ENCODE measurements at places on chromosomes 5 and 9.

DNA sequence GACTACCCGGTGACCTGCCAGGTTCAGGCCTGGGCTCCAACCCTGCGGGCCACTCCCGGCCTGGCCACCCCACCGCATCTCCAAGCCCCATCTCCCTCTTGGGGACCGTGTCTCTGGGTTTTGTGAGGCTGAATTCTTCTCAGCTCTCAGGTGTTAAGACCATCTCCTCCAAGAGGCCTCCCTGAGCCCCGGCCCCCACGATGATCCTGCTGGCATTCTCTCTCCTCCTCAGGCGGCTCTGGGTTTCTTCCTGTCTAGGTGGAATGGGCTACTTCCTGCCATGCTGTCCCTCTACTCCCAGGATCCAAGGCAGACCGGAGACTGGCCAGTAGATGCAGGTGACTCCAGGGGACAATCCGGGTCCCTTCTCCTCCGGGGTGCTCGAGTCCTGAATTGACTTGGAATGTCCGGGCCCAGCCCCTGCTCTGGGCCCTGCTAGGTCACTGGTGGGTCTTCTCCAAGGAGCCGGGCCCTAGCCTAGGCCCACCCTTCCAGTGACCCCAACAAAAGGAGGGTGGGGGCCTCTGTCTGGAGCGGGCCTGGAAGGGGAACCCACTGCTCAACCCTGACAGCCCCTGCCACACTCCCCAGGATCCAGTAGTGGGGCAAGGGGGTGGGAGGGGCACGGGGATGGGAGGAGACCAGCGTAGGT, 219.8 kb downstream of the C9orf50 start:
- DNase-seq, result no peak

DNA sequence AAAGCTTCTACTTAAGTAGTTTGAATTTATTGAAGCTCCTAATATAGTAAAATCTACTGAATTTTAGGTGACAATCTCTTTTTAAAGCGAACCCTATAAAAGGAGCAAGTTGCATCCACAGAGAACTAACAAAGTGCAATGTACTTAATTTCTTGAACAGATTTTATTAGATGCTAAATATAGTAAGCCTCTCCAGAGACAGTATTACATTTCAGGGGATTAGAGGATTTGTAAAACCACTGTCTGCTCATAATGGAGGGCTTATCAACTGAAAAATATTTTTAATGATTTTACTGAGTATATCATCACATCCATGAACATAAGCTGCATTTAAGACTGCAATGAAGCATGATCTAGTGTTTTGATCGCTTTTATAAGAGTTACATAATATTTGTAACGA, 230.0 kb upstream of the EFNA5 start:
- DNase-seq, result no peak

DNA sequence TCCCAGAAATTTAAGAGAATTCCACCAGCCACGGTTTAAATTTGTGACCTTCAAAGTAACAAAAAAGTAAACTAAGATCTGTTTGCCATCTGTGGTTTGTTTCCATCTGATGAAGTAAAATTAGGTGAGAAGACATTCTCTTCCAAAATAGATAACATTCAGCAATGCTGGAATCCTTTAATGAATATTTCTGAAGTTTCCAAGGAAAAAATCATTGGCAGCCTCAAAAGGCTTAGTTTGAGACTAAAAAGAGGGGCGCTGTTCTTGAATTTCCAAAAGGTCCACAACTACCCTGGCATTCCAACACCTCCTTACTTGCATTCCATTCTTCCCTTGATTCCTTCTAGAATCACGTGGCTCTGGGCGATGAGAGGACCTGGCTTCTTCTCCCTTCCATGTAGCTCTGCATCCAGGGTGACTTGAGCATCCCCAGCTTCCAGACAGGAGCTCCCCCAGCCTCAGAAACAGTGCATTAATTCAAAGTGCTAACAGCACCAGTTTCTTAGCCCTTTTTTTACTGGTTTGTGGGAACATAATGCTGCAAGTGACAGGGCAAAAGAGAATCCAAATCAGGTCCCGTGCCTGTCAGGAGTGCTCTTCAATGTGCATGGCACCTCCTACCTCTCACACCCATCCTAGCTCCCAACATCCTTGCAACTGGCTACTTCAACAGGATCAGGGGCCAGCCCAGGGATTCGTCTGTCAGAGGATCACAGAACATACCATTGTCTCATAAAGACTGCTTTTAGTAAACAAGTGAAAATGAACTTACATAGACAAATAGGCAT, 191.5 kb upstream of the S1PR3 start:
- DNase-seq, result no peak

GRCh38 chr5:77011498-77011897, 18.7 kb upstream of the AGGF1 start:
- DNase-seq, result no peak

DNA sequence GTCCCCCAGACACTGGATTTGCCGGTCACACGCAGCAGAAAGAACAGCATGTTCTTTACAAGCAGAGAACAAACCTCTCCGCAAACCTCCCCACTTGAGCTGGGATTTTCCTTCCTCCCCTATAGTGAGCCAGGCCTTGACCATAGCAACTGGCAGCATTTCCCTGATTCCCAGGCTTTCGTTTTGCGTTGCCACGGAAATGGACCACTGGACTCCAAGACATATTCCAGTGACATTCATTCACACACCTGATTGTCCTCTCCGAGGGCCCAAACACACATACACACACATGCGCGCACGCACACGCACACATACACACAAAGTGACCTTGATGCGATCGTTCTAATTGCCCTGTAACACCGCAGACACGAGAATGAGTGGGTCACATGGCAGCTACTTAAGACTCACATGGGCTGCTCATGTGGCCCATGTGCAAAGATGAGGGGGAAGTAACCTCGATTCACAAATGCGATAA, 80.9 kb upstream of the CPEB4 start:
- DNase-seq, result no peak

- DNase-seq, result no peak
Observed at GRCh38 chr9:121383715-121384114, 13.7 kb upstream of the STOM start.

- DNase-seq, result no peak
Observed at GRCh38 chr5:99285606-99286005, 356.8 kb upstream of the CHD1 start.

DNA sequence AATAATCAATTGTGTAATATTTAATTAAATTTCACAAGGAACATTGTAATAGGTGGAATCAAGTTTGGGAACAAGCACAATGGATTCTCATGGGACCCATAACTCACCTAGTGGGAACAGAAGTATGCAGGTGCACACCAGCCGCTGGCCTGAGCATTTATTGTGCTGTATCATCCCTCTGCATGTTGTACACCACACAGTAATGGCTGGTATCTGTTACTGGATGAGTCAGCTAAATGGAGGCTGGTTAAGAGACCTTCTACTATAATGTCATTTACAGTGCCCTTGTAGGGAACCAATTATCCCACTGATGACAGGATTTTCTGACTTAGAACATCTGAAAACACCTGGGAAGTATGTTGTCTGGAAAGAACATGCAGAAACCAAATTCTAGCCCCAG, 3.2 kb upstream of the MAP3K1 start:
- no peak for DNase-seq

DNA sequence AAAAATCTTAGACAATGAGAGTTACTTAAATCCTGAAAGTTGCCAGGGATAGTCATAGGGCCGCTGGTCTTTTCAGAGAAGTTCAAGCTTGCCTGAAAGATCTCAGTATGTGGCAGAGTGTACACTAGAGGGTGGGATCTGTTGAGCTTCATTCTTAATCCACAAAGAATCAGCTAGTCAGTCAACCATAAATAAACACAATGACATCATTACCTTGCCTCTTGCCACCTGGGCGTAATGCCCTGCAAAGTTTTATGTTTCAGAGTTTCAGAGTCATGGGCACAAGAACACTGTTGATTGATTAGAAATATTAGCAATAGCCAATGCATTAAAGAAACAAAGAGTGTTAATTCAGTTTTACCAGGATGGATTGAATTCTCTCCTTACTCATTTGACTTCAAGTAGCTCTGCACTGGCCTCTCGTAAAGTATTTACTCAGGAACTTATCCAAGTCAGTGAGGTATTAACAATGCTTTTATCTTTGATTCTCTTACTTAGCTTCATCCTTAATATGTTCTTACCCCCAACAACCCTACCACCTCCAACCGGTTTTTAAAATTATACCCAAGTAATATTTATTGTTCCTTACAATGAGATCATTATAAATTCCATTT, 14.3 kb upstream of the ANXA1 start:
- no peak for DNase-seq

GRCh38 chr5:115952588-115952987, 9.7 kb upstream of the LVRN start:
- DNase-seq, result no peak

- no peak for DNase-seq
Observed at GRCh38 chr5:102903074-102903871, 148.2 kb downstream of the PAM start.

DNA sequence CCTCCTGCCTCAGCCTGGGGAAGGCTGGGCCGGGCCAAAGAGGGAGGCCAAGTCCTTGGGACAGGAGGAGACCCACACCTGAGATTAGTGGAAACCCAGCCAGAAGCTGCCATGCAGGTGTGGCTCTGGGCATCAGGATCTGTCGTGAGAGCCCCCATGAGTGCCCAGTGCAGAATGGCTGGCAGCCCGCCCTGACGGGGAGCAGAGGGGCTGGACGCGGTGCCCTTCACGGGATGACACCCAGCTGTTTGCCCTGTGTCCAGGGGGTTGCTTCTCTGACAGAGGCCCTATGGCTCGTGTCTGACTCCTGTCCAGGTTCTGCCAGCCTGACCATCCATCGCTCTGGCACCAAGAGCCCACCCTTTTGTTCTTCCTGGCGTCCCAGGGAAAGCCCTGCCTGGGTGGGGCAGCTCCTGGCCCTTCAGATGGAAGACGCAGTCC, 8.5 kb downstream of the DIPK1B start:
- DNase-seq, result no peak

GRCh38 chr5:177526791-177527190, 10.0 kb upstream of the DDX41 start:
- no peak for DNase-seq

DNA sequence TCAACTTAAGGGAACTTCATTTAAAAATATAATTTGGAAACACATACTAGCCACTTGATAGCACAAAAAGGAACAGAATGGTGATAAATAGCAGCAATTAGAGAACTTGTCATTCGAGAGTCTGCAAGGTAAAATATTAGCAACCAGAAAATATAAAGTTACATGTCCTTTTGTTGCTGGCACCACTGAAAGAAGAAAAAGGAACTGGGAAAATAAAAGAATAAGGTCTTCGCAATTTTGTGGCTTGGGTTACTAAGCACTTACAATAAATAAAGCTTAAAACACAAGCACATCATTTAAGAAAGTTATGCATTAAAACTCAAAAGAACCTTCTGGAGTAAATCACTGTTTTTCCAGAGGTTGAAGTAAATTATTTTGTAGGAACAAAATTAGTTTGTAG, 149.9 kb upstream of the FBN2 start:
- DNase-seq, result no peak

GRCh38 chr5:149614034-149614907, 33.0 kb downstream of the ARHGEF37 start:
- DNase-seq, result no peak

GRCh38 chr9:128619127-128619526, 37.5 kb downstream of the DYNC2I2 start:
- DNase-seq, result no peak

DNA sequence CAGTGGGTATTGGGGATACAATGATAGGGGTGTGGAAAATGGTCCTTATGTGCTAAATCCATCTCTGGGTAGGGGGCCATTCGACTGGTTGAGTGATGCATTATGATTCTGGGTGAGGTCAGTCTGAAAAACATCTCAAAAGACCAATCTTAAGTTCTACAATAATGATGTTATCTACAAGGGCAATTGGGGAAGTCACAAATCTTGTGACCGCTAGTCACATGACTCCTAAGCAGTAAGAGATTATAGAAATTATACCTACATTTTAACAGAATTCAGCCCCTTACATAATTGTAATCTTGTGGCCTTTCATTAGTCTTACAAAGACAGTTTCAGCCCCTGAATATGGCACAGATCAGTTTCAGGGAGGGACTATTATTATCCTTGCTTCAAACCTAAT, 224.7 kb downstream of the PIK3R1 start:
- DNase-seq, result no peak

GRCh38 chr9:108205276-108205675, 650.5 kb downstream of the ACTL7B start:
- DNase-seq, result no peak

DNA sequence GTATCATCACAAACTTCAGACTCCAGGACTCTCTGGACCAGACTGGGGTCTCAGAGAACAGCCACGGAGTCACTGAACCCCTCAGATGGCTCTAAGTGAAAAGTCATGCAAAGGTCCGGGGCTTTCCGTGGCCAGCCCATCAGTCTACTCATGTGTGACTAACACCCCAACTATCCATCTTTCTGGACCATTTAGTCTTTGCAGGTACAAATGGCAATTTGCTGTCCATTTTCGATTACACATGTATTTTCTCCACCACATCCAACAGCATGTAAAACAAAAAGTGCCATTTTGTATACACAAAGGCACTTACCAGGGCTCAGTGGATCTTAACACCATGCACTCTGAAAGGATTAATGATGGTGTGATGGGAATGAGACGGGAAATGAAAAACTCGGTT, 387.7 kb downstream of the BNC2 start:
- no peak for DNase-seq

DNA sequence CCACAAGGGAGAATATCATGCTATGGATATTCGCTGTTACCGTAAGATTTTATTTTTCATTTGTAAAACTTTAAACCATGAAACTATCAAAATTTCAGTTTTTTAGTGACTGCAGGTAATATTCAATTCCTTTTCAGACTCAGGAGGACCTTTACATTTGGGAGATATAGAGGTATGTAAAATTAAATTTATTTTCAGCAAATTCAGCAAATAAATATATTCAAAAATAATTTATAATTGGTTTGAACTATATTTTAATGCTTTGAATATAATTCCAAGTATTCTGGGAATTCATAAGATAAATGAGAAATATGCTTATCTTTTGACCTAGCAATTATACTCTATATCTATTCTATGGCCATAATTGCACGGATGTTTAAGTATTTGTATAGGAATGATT, 7.6 kb downstream of the RFESD start:
- DNase-seq, result no peak

Data from stimulated activated CD4-positive, alpha-beta T cell treated with anti-CD3 and anti-CD28 coated beads, Interleukin-1b, Interleukin-23, amount 100 ng/mL, for 4 hours (primary cell).